ENCODE measurements at places on chromosomes 6 and 20.

GRCh38 chr6:162363757-162364156 is 363.8 kb downstream of the PRKN start:
- DNase-seq, result no peak

DNA sequence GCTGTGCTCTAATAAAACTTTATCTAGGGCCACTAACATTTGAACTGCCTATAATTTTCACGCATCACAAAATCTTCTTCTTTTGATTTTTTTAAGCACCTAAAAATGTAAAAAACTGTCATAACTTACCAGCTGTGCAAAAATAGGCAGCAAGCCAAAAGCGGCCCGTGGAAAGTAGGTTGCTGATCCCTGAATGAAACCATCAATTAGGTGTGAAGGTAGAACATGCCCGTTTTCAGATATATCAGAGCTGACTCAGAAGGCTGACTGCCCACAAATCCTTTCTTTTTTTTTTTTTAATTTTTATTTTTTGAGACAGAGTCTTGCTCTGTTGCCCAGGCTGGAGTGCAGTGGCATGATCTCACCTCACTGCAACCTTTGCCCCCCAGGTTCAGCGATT is 4.9 kb upstream of the IPCEF1 start:
- DNase-seq, result no peak

DNA sequence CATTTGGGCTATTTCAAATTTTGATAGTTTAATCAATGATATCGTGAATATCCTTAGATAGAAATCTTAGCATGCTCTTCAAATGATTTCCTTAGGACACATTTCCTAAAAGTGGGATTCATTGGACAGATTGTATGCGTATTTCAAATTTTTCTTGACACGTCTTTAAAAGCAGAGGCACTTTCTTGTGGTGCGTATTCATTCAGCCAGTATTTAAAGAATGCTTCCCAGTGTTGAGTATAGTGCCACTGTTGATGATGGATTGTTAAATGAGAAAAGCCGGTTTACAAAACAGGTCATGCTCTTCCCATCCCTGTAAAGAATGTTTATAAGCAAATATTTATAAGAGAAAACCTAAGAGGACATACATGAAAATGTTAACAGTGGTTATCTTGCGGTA is 15.1 kb upstream of the NOL7 start:
- no peak for DNase-seq

GRCh38 chr6:1929931-1930330 is 315.5 kb downstream of the GMDS start:
- DNase-seq, result no peak

DNA sequence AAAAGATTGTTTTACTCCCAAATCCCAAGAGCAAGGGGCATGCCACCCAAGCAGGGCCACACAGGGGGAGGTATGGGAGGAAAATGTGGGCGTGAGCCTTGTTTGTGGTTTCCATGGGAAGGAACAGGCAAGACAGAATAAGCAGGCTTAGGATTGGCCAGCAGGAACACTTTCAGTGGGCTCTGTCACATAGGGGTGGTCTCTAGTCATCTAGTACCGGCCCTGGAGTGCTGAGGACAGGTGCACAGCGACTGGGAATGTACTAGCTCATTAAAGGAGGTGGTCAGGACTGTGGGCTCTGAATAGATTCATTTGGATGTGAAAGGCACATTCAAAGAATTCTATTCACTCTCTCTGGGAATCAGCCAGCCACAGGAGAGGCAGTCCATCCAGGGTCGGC is 175.6 kb downstream of the TBC1D7 start:
- no peak for DNase-seq

DNA sequence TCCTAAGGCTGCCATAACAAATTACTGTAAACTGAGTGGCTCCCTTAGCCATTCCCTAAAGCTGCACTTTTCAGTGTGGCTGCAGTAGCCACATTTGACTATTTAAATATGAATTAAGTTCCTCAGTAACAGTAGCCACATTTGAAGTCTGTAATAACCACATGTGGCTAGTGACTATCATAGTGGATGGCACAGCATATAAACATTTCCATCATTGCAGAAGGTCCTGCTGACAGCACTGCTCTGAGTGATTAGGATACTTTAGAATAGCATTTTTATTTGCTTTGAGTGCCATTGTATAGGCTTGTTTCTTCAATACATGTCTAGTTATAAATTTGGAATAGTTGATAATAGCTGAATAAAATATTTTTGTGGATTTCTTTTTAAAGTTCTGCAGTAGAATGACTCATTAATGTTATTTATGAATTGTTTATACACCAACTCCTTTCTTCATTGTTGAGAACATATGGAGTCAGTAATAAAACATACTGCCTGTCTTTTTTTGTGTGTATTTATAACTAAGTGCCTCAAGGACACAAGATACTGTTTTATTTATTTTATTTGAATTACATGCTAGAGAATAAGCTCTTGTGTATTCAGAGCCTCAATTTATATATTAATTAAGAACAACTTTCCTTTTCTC is 217.2 kb downstream of the CDKAL1 start:
- DNase-seq, result no peak

GRCh38 chr6:22756365-22756764 is 187.0 kb downstream of the HDGFL1 start:
- no peak for DNase-seq

DNA sequence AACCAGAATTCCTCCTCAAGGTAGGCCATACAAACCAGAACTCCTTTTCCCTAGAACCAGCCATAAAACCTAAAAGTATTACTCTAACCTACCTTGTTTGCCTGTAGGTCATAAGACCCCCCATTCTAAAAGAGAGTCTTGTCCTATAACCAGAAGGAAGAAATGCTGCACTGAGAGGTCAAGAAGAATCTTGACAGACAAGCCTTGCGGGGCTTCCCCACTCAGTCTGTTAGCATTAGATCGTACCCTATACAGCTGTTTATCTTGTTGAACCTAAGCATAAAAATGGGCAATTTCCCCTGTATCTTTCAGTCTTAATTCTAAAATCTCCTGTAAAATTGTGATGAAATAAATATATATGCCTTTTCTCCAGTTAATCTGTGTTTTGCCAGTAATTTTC is 52.3 kb upstream of the HFE start:
- DNase-seq, result no peak

GRCh38 chr20:24116611-24117010 is 128.0 kb upstream of the GGTLC1 start:
- no peak for DNase-seq

DNA sequence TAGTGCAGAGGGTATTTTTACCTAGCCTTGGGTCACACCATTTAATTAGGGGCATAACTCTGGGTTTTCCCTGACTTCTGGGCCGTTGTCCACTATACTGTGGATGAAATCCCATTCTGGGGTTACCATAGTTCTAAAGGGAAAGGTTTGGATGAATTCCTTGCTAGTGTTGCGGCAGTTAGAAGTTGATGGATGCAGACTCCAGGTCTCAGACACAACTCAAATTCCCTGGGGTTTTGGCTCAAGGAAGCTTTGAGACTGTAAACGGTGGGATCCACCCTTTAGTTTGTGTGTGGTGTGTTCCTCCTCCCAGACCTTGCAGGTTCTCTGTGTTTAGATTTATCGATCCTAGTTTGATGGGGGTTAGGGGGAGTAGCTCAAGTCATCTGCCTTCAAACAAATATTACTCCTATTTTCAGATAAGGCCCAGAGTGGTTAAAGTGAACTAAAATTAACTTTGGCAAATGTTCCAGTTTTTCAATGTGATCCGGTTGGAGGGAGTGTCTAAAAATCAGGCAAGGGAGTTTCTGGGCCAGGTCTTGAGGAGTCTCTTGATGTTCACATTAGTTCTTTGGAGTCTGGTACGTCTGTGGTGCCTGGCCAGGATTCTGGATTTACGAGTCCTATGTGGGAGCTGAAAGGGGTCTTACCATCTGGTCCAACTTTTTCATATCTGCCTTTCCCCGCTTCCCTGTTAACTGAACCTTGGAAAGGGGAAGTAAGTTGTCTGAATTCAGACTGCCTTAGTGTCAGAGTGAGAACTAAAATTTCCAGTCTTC is 1.5 kb downstream of the RALY start:
- no peak for DNase-seq

DNA sequence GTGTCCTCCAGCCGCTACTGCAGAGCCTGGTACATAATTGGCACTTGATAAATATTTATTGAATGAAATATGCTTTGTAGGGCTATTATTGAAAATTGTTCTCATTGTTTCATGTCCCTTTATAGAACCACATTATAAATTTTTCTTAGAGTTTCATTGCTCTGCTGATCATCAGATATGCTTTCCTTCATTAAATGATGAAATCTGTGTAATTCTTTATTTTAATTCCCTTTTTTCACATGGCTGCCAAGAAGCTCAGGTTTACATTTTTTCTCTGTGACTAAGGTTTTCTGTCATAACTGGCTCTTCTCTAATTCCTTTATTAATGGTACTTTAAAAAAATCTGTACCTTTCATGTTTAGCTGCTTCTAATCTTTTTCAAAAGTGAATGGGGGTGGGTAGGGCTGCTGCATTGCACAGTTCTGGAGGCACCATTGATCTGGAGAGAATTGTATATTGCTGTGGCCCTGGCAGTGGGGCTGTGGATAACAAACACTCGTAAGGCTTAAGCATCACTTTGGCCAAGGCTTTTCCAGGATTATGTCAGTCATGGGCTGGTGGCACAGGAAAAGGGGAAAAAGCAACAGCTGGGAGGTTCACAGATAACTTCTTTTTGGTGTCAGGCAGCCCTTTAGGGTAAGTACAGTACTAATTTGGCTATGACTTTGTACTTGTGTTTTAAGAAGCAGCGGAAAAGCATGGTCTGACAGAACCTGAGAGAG is 43.8 kb downstream of the ARFGEF2 start:
- no peak for DNase-seq

DNA sequence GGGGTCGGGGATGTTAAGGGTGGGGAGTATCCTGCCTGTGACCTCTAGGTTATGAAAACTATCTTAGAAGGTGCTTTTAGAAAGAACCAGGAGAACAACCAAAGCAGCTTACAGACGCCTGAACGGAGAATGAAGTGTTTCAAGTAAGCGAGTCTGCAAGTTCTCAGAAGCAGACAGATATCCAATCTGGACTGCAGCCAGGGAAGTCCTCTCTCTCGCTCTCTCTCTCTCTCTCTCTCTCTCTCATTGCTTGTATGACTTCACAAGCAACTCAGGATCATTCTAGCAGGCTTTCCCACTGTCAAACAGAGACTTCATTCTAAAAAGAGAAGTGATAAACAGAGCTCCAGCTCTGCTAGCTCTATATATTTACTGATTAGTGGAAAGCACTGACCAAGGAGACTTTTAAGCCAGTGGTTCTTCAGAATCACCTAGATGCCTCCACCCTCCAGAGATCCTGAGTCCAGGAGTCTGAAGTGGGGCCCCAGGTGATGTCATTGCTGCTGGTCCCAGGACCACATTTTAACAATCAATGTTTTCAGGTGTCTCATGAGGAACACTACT is 6.0 kb downstream of the TCF21 start:
- no peak for DNase-seq

DNA sequence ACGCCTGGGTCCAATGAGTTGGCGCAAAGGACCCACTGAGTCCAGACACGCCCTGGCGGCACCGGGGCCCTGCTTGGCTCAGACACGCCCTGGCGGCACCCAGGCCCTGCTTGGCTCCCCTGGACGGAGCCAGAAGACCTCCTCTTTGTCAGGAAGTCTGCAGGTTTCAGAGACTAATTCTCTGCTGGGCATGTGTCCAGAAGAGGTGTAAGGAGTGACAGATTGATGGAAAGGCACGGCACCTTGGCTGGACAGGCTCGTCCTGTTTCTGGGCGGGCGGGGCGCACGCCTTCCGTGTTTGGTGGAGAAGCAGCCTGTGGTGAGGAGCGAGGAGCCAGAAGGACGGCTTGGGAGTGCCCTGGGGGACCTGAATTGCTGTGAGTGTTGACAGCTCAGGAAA is 23.1 kb upstream of the DACT2 start:
- DNase-seq, result no peak

DNA sequence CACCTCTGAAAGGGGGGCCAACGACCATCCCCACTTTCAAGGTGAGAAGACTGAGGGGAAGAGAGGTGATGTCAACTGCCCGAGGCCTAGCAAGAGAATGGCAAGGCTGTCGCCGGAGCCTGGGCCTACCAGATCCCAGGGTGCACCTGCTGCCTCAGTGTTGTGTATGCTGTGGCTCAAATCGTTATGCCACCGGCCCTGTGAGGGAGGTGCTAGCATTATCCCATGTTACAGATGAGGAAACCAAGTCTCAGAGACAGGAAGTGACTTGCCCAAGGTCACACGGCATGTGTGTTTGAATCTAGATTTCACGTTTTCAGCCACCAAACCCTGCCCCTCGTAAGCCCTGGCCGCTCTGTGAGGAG is 152.5 kb downstream of the CEBPB start:
- no peak for DNase-seq

DNA sequence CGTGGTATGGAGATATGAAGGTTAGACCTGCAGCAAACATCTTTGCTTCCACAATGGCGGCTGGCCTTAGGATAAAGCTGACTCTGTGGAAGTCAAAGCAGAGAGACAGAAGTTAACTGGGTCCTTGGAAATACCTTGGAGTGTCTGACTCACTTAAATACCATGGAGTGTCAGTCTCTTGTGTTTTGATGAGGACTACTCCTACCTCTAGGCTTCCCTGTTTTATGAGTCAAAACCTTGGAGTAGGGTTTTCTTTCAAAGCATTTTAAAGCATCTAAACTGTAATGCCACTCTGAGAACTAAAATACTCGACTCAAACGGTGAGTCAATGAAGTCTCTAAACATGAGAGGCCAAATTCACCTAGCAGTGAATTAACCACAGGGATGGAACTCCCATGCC is 329.1 kb downstream of the SAMD5 start:
- no peak for DNase-seq

DNA sequence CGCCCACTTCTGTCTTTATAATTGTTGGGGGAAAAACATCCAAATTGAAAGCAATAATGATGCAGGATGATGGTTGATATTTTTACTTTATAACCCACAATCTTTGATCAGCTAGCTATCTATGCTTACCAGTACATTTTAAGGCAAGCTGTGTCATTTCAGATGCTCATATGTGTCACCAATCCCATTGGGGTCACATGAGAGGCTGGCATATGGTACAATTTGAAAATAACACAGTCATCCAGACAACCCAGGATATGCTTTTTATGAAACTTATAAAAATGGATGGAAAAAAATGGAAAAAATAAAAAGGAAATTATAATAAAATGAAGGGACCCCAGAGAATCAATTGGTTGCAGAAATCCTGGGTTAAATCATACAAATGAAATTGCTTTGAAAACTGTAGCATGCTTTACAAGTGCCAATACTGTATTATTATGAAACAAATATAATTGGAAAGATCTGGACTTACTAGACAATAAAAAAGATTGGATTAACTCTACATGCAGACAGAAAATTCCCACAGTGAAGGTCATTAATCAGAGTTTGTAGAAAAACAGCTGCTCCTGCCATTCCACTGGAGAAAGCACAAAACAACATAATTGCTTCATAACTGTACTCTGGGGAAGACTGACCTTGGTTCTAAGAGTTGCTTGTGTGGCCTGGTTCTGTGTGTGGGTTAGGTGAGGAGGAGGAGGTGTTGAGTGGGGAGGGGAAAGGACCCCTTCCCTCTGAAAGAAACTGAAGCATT is 13.3 kb upstream of the PRIM2 start:
- no peak for DNase-seq

GRCh38 chr6:34924831-34925625 is 36.0 kb downstream of the ANKS1A start:
- no peak for DNase-seq

Measured in T1000 (cell line).